ENCODE measurements at places on chromosomes 3 and 15.

- DNase-seq, result no peak
Observed at GRCh38 chr3:61601831-61602230, 40.5 kb downstream of the PTPRG start.

- no peak for DNase-seq
Observed at GRCh38 chr3:53200501-53201498, 39.8 kb downstream of the PRKCD start.

DNA sequence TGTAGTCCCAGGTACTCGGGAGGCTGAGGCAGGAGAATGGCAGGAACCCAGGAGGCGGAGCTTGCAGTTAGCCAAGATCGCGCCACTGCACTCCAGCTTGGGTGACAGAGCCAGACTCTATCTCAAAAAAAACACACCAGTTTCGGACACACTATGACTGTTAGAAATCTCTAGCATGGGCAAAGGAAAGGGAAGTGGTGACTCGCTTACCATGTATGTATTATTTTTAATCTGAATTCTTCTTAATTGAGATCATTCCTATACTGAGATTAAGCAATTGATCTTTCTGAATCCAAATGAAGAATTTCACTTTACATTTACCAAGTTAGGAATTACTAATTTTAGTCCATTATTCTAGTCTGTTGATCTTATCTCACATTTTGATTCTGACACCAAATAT lies 459.2 kb upstream of the ALCAM start:
- DNase-seq, result no peak

- DNase-seq, result no peak
Observed at GRCh38 chr15:89825271-89825940, 10.8 kb upstream of the ANPEP start.

DNA sequence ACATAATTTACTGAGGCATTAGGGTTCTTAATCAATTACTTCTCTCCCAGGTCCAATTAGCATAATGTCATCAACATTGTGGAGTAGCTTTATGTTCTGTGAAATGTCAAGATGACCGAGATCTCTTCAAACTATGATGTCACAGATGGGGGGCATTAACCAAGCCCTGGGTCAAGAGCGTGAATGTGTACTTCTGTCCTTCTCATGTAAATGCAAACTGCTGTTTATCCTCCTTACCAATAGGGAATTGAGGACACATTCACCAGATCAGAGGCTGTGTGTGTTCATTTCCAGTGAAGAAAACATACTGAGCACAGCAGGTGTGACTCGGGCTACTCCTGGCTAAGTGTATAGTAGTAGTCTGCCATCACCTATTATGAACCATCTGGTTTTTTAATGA lies 177.9 kb downstream of the MINAR1 start:
- no peak for DNase-seq

- no peak for DNase-seq
Observed at GRCh38 chr3:197353867-197354567, 55.6 kb upstream of the DLG1 start.

GRCh38 chr15:41545218-41545617 lies 1.2 kb upstream of the RPAP1 start:
- no peak for DNase-seq

DNA sequence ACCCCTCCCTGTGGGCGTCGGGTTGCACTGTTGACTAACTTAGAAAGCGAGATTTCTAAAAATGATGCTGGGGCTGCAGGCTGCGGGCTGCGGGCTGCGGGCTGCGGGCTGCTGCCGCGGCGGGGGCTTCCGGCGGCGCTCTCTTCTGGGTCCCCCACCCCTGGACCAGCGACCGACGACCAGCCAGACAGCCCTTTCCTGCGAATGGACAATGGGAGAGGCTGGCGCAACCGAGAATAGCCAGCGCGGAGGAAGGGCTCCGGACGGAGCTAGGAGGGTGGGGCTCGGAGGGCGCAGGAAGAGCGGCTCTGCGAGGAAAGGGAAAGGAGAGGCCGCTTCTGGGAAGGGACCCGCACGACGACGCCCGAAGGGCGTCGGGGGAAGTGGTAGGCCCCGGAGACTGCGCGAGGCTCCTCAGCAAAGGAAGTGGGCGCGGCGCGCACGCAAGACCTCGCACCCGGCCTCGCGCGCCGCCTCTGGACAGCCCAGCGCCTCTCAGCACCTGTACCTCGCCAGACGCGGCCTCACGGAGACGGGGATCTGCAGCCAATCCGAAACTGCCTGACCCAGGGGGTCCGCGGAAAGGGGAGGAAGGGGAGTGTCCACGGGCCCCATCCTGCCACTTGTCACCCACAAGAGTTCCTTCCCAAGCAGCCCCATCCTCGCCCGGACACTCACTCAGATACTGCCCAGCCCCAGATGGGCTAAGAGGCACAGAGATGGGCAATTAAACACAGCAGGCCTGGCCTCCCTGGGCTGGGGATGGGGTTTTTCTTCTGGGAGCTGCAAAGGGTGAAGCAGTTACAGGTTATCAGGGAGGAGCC lies 70.7 kb downstream of the SLC12A8 start:
- DNase-seq, result peak; percentile 50

- DNase-seq, result no peak
Observed at GRCh38 chr15:87940768-87941167, 315.8 kb downstream of the NTRK3 start.

- no peak for DNase-seq
Observed at GRCh38 chr15:36893276-36893675, 207.1 kb downstream of the MEIS2 start.

DNA sequence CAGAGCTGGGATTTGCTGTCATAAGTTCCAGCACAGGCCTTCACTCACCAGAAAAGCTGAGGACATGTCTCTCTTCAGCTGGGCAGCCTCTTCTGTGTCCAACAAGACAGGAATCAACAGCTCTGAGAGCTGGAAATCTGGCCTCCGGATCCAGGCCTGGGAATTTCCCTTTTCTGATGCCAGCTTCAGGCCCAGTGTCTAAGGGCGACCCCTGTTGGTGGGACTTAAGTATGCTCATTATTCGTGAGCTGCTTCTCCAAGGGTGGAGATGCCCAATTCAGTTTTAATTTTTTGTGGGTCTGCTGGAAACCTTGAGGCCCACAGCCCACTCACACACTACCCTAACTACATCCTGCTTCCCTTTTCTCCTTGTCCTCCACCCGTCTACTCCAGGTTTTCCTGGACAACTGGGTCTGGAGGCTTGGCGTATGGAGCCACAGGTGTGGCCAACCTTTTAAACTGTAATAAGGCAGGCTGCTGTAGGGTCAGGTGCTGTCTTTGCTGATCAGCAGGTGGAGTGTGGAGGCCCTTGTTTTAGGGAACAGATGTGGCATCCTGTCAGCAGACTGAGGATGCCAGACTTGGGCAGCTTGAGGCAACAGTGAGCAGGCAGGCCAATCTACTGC lies 2.6 kb upstream of the CEMIP start:
- peak; percentile 22 for DNase-seq

DNA sequence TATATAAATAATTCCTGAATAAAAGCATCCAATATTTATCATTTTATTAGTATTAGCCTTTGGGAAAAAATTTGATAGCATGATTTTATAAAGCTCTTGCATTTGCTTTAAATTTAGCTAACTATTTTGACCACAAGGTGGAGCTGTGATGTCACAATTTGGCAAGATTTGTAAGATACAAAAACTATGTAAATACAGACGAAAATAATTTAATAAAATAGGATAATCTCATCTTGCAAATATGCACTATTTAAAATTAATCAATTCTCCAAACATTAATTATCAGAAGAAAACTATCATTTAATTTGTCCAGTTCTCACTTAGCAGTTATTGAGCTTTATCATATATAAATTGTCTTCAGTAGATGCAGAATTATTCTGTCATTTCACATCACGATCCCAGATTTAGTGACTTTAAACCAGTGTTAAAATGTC lies 95.4 kb downstream of the PLOD2 start:
- DNase-seq, result no peak

DNA sequence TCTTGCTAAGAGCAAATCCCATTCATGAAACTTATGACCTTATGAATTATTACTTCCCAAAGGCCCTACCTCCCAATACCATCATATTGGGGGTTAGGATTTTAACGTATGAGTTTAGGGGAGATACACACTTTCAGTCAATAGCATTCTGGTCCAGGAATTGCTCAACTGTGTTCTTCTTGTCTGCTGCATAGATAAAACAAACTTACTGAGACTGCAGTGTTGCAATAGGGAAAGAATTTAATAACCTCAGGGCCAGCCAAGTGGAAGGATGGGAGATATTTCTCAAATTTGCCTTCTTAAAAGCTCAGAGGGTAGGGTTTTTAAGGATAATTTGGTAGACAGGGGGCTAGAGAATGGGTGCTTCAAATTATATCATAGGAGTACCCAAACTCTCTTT lies 625.8 kb downstream of the OTOL1 start:
- DNase-seq, result no peak

DNA sequence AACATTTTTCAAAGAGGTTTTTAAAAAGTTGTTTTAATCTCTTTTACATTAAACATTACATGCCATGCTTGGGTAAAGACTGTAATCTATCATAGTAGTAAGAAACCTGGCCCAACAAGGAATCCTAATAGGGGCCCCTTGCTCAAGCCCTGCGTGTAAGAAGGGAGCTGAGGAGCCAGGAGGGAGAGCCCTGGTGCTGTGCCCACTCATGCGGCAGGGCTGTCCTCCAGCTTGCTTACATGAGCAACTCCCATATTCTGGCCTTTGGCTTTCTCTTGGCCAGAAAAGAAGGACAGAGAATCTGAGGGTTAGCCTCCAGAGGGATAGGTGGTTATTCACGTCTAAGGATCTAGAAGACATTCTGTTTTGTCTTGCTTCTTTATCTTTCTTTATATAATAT lies 49.8 kb downstream of the KBTBD12 start:
- no peak for DNase-seq

DNA sequence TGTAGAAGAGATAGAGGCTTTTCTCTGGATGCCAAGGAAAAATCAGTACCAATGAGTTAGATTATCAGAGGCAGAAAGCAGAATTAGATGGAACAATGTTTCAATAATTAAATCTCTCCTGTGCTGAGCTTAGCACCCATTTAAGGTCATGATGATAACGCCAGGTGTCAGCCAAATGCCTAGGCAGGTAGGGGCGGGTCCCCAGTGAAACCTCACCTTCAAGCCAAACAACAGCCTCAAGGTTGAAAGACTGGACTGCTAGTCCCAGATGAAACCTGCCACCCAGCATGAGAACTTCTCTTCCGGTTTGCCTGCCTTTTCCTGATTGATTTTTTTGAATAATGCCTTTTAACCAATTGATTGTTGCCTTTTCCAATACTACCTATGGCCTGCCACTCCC lies 363.0 kb downstream of the PLOD2 start:
- no peak for DNase-seq

- no peak for DNase-seq
Observed at GRCh38 chr3:189626286-189626685, 4.9 kb upstream of the TP63 start.

GRCh38 chr3:33980252-33980651 lies 181.8 kb downstream of the PDCD6IP start:
- DNase-seq, result no peak

- no peak for DNase-seq
Observed at GRCh38 chr3:103403191-103403590, 968.4 kb downstream of the ZPLD1 start.

Data from stimulated activated CD8-positive, alpha-beta memory T cell treated with anti-CD3 and anti-CD28 coated beads, Interleukin-12 subunit alpha, Interleukin-12 subunit beta, amount 100 ng/mL, for 4 hours (primary cell).